ENCODE measurements at places on chromosomes 2 and 18.

GRCh38 chr18:75454022-75454795 is 26.7 kb upstream of the SMIM21 start:
- no peak for DNase-seq

- DNase-seq, result no peak
Observed at GRCh38 chr2:25164561-25164960, 3.8 kb downstream of the POMC start.

DNA sequence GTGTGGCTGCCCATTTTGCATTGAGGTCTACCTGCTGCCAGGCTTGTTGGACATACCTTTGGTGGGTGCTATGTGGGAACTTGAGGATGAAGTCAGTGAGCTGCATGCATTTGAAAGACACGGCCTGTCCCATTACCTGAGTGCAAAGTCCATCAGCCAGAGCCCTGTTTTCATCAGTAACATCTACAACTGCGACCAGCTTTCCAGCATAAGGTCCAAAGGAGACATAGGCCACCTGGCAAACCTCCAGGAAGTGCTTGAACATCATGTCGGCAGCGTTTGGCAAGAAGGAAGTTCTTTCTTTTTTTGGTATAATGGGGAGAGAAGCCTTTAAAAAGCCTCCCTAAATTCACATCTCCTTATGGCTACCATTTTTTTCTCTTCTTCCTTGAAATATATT is 143.1 kb downstream of the FAM161A start:
- no peak for DNase-seq

GRCh38 chr2:79630060-79630459 is 117.2 kb downstream of the CTNNA2 start:
- no peak for DNase-seq

DNA sequence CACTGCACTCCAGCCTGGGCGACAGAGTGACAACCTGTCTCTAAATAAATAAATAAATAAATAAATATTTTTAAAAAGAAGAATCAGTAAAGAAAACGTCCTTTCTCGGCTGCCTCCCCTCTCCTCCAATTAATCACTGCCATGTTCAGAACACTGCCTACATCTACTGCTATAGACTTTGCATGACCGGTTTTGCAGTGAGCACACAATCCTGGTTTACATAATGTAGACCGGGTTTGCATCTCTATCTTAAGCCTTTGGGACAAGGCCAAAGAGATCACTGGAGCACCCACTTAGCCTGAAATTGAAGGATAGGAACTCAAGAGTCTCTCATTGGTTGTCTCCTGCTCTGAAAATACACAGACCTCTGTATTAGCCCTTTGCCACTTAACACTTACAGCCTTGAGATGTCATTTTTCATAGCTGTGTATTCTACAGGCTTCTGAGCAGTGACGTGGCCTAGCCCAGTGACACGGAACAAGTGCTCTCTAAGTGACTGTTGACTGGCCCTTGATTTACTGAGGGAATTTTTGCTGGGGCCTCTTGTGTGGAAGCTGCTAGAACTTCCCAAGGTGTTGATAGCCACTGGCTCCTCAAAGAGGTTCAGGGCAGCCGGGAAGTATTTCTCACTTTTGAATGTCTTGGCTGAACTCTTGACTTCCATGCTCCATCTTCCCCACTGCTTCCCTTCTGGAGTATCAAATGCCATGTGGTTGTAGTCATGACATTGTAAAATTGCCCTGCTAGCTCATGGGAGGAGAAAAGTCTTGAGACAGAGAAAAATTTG is 45.3 kb upstream of the CCBE1 start:
- DNase-seq, result no peak

DNA sequence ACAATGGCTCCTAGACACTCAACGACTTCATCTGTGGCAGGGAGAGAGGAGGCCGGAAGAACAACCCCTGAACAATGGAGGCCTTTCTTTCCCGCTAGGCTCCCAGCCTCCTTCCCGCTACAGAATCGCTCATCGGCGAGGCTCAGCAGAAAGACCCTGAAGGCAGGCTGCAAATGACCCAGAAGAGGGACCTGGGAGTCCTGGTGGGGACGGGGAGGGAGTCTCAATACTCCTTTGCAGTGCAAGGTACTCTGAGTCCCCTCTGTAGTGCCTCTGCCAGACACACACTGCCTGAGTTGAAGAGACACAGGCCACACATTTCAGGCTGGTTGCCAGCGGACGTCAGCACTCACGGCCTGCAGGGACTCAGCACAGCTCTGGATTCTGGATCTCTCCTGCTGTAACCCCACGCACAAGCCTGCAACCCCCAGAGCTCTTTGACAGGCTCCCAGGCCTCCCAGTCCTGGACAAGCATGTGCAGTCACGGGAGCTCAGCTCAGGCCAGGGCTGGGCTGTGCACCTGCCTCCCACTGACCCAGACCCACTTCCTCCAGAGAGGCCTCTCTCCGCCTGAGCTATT is 6.1 kb downstream of the GPR17 start:
- peak; percentile 64 for DNase-seq

DNA sequence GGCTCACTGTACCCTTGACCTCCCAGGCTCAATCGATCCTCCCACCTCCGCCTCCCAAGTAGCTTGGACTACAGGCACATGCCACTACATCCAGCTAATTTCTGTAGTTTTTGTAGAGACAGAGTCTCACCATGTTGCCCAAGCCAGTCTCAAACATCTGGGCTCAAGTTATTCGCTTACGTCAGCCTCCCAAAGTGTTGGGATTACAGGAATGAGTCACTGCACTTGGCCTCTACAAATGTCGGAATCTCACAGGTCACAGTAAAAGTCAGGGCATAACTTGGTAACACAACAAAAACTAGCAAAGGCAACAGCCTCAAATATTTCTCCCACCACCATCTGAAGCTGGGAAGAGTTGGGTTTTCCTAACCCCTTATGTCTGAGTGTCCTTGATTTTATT is 25.3 kb downstream of the SCG2 start:
- DNase-seq, result no peak

- DNase-seq, result no peak
Observed at GRCh38 chr2:110735366-110735765, 3.0 kb downstream of the ACOXL start.

DNA sequence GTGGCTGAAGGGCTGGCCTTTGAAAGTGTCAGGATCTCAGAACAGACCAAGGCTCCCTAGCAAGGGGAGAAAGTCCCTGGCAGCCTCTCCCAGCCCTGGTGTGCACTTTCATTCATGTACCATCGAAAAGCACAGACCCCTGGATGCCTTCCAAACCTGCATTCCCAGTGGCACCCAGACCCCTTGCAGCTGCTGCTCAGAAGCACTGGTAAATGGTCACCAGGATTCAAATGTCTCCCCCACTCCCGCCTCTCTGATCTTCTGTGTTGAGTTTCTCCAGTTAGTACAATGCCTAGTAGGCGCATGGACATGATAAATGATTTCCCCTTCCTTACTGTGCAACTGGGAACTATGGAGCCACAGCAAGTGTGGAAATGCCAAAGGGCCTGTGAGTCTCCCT is 180.0 kb downstream of the GLI2 start:
- DNase-seq, result no peak

All from hypothalamus (tissue), 51 donors.